Endothelial cell (in vitro differentiated cells): ENCODE measurements at places on chromosomes 16 and 17.
A peak's percentile ranks its signal among the peaks of the same experiment; 100 is the strongest.

DNA sequence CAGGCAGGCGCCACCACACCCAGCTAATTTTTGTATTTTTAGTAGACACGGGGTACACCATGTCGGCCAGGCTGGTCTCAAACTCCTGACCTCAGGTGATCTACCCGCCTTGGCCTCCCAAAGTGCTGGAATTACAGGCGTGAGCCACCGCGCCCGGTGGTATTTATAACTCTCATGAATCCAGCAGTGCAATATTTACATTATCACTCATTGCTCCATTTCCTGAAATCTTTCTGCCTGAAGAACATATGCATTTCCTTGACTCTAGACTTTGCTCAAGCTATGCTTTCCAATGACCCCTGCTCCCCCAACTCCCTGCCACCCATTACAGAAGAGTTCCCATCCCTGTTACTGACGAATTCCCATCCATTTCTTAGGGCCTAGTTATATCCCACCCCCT lies 19.7 kb upstream of the NDUFAB1 start:
- no peak for DNase-seq
- peaks cover 17% of the 10 kb centered on the region for H3K36me3 ChIP-seq
- peak overlapping the region; percentile 61 for H3K27ac ChIP-seq
- H3K4me1 ChIP-seq, result no peaks in the 10 kb centered on the region
- H3K4me3 ChIP-seq, result peak overlapping the region; percentile 12

DNA sequence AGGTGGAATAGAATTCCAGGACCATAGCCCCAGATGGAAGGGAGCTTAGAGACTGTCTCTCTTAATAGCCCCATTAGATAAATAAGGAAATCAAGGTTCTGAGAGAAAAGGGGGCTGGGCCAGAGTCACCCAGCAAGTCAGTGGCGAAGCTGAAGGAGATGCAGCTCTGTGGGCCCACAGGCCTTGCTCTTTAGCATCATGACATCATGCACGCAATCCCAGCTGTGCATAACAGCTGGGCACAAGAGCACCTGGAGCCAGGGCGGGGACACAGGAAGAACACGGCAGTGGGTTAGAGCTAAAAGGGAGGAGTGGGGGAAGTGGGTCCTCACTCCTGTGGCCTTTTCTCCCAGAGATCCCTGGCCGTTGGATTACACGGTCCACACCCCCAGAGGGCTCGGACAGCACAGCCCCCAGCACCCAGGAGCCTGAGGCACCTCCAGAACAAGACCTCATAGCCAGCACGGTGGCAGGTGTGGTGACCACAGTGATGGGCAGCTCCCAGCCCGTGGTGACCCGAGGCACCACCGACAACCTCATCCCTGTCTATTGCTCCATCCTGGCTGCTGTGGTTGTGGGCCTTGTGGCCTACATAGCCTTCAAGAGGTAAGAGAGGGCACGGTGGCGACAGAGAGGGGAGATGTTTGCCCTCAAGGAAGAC lies 15.1 kb downstream of the NGFR start:
- no peak overlapping the region for H3K27ac ChIP-seq
- peaks cover 2% of the 10 kb centered on the region for H3K27me3 ChIP-seq
- H3K36me3 ChIP-seq, result peaks cover 5% of the 10 kb centered on the region
- peaks cover 10% of the 10 kb centered on the region for H3K4me1 ChIP-seq
- H3K4me3 ChIP-seq, result no peak overlapping the region

DNA sequence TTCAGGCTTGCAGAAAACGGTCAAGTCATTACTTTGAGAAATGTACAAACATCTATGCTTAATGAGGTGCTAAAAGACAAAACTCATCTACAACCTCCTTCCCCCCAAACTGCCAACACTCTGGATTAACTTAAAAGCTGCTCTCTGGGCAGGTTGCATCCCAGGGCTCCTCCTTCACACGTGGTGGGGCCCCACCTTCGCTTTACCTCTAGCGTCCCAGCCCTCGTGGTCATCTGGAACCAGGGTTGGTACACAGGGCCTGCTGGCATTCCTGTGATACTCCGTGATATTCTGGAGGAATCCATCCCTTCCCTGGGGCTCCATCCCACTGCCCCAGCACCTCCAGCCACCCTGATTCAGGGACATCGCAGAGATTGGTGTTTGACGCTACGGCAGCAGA lies 4.8 kb downstream of the METRNL start:
- no peak for DNase-seq
- peaks cover 2% of the 10 kb centered on the region for H3K4me1 ChIP-seq
- no peak overlapping the region for H3K4me3 ChIP-seq
- H3K36me3 ChIP-seq, result no peaks in the 10 kb centered on the region
- H3K27ac ChIP-seq, result no peak overlapping the region
- peaks cover 17% of the 10 kb centered on the region for H3K27me3 ChIP-seq

DNA sequence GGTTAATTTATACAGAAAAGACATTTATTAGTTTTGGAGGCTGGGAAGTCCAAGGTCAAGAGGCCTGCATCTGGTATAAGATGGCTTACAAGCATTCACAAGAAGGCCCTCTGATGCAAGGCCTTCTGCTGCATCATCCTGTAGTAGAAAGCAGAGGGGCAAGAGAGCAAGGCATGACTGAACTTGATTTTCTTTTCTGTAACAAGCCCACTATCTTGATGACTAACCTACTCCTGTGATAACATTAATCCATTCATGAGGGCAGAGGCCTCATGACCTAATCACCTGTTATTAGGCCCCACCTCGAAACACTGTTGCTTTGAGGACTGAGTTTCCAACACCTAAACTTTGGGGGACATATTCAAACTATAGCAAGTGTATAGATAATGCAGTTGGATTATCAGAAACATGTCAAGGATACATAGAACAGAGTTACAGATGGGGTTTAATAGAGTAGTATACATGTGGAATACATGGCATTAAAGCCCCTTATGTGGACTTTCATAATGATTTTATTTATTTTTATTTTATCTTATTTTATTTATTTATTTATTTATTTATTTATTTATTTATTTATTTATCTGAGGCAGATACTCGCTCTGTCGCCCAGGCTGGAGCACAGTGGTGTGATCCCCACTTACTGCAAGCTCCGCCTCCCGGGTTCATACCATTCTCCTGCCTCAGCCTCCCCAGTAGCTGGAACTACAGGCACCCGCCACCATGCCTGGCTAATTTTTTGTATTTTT lies 88.2 kb downstream of the CHD9 start:
- H3K36me3 ChIP-seq, result no peaks in the 10 kb centered on the region
- H3K4me3 ChIP-seq, result no peak overlapping the region
- H3K4me1 ChIP-seq, result no peaks in the 10 kb centered on the region
- no peak overlapping the region for H3K27ac ChIP-seq
